ENCODE measurements at places on chromosomes 3 and 15.

DNA sequence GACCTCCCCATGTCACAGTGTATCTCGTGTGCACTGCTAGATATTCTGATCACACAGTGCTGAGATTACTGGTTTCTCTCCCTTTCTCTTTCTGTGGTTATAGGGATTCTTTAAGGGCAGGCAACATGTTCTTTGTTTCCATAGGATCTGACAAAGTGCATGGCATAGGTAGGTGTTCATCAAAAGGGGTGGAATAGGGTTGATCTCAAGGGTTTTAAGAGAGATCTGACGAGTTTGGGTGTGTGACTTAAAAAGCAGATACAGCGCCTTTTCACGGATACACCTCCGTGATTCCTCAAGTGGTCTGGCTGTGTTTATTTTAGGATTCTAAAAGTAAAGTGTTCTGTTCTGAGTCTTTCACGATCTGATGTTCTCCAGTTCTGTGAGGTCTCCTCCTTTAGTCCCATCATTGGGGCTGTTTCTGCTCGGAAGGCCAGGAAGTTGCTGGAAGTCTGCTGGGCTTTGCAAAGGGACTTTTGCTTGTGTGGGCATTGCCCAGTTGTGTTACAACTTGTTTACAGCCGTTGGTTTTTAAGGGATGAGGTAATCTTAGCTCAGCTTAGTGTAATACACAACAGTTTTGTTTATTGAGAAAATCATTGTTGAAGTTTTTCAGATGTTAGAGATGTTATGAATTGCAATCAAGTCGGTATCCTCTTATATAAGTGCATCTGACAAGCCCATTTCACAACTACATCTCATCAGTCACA, 34.8 kb downstream of the IGF1R start:
- no peak for DNase-seq

DNA sequence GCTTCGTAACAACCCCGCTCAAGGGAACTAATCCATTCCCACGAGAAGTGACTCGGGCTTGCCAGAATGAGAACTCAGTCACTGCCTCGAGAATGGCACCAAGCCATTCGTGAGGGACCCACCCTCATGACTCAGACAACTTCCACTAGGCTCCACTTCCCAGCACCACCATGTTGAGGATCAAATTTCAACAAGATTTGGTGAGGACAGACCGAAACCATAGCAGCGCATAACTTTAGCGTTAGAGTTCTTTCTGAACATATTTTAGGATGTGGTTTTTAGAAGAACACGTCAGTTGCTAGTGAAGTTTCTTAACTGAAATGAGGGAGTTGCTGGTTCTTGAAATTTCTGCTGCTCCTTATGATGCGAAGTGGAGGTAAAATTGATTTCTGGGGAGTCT, 13.5 kb downstream of the PTPRG start:
- no peak for DNase-seq

GRCh38 chr15:75335705-75336355, at the start of gene COMMD4:
Gene COMMD4 (plus strand): TSS chr15:75336063. CDS start chr15:75336090, 27 bp downstream.
- DNase-seq: peak; percentile 74

GRCh38 chr3:69400683-69401082, 14.8 kb upstream of the FRMD4B start:
- DNase-seq: no peak

DNA sequence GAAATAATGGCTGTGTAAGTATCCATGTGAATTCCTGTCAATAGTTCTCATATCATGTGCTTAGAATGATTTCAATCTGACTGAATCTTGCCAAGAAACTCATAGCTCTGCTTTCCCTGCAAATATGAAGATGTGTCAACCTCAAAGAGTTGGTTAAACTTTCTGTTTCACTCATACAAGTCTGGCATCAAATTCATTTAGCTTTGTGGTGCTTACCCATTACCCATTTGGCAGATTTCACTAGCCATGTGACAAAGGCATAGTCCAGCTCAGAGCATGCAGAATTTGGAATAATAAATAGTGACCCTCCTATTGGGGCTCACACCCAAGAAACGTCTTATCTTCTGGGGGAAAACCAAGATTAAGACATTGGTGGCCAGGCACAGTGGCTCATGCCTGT, 256.6 kb upstream of the TPRG1 start:
- no peak for DNase-seq

- DNase-seq: no peak
Observed at GRCh38 chr3:73500321-73500720, 124.4 kb downstream of the PDZRN3 start.

DNA sequence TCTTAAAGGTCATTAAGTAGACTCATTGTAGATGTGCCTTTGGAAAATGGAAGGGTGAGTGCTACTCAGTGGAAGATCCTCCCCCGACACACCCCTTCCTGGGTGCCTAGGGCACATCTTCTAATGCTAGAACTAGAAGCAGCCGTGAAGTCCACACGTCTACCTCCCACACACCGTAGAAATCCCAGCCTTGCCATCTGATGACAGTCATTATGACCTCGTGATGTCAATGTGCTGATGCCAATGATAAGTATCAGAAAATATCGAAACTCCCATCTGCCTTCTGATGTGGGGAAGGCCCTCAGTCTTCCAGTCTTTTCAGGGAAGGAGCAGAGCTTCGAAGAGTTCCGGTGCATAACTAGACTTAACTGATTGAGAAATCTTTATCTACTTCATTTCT, 282.1 kb upstream of the ROPN1 start:
- DNase-seq: no peak

DNA sequence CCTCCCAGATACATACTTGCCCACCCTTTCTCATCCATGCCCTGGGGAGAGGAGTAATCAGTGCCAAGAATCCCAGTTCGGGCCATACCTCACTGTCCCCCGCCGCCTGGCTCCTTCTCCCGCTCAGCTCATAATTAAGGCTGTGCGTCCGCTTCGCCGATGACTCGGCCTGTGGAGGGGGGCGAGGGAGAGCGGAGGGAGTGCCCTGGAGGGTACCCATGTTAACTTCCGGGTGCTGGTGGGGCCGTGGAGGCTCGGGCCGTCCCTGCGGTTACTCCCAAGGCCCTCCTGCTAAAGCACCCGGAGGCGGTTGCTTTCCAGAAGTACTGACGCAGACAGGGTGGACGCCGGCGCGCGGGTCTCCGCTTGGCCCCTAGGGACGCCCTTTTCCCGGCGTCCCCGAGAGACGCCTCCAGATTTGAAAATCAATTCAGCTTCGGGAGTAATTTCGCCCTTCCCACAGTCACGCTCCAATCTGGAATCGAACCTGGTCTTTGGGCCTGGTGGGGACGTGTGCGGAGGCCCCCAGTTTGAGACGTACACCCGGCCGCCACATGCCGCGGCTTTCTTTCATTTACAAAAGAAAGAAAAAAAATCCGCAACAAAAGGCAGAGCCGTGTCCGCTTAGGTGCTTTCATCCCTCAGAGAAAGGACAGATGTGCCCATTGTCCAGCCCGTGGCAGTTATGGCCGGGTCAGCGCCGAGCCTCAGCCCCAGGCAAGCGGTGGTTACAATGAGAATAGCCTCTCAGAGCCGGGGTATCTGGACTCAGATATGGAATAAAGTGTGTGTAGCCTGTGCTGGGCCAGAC, 1.0 kb upstream of the ONECUT1 start:
- no peak for DNase-seq

GRCh38 chr3:184639351-184639750, 72.5 kb downstream of the MAGEF1 start:
- no peak for DNase-seq

DNA sequence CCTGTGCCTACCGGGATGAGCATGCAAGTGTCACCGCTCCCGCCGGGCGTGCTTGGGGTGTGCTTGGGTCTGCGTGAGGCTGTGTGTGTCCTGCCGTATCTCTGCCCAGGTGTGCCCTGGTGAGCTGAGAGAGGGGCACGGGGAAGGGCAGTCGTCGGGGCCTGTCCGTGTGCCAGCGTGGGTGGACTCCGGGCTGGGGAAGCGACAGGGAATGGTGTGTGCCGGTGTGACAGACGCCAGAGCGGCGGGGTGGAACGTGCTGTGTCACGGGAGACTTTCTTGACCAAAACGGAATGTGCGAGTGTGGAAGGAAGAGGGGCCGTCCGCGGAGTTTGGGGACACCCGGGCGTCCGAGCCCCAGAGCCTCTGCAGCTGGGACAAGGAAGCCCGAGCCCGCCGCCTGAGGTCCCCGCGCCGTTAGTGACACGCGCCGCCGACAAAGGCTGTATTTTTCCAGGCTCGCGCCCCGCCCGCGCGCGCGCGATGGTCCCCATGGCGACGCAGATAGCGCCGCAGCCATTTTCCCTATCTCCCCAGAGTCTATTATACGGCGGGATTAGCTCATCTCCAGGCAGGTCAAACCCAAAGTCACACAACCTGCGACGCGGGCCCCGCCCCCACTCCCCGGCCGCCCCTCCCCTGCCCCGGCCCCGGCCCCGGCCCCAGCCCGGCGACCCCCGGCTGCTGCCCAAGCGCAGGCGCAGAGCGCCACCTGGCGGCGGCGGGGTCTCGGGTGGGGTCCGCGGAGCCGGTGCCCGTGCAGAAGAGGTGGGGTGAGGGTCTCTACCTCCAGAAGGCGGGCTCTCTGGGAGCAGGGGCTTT, 4.5 kb upstream of the GATA2 start:
- DNase-seq: peak; percentile 55

GRCh38 chr15:49293941-49294340, 123.9 kb downstream of the GALK2 start:
- no peak for DNase-seq

DNA sequence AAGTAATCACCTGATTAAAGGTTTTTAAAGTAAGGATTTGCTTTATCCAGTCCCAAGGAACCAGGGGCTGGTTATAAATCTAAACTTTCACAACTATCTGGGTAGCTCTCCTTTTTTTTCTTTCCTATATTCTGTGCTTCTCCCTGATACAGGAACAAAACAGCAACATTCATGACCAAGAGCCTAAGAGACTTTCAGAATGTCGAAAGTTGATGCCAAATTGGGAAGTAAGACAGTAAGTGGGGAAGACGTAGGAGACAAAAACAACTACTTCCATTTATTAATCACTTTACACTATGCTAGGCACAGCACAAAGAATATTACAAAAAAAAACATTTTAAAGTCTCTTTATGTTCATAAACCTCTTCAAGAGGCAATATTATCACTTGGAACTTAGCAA, 211.6 kb downstream of the MAGI1 start:
- DNase-seq: no peak

GRCh38 chr3:10518506-10519150, 13.2 kb upstream of the ATP2B2 start:
- DNase-seq: no peak

GRCh38 chr3:39088889-39089288, 18.5 kb downstream of the GORASP1 start:
- no peak for DNase-seq

DNA sequence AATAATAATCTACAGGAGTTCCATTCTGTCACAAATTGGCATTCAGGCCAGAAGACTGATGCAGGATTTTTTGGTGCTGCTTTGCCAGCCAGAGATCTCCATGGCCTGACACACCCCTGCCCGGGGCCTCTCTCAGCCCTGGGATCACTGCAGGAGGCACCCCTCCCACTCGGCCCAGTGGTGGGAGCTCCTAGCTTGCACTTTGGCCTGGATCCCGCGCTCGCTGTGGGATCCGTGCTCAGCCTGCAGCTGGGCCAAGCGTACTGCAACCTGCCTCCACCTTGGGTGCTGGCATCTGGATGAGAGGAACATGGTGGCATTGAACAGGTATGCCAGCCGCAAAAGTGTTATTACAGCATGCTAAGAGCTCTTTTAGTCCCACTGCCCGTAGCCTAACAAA, 656.7 kb upstream of the CCDC54 start:
- no peak for DNase-seq

DNA sequence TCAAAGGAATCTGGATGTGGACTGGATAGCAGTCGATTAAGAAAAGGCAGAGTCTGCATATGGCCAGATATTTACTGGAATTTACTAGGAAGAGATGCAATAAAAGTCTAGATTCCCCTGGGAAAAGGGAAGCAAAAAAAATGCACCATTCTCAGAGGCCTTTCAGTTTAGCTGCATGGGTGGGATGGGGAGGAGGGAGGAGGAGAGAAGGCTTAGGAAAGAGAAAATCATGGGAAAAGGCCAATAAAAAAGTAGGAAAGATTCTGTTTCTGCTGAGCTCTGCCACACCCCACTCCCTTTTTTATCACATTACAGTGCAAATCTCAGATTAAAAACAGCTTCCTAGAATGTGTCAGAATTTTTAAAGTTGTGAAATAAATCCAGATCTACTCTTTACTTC, 103.6 kb downstream of the ADAMTS9 start:
- DNase-seq: no peak

DNA sequence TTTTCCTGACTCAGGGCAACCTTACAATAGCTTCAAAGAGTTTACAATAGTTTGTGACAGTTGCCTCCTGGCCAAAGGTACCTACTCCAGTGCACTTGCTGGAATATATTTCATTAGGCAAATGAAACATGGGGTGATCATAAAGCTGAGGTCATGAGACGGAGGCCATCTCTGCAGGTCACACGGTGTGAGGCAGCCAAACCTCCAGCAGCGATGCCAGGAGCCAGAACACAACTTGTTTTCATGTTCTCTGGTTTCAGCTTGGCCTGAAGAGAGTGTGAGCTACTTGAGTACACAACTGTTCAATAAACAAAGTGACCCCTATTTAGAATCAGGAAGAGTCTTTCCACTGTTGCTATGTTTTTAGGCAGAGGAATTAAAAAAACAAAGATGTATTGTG, 42.7 kb upstream of the PYGO1 start:
- DNase-seq: no peak

- DNase-seq: no peak
Observed at GRCh38 chr3:115659253-115660220, 36.2 kb downstream of the GAP43 start.

DNA sequence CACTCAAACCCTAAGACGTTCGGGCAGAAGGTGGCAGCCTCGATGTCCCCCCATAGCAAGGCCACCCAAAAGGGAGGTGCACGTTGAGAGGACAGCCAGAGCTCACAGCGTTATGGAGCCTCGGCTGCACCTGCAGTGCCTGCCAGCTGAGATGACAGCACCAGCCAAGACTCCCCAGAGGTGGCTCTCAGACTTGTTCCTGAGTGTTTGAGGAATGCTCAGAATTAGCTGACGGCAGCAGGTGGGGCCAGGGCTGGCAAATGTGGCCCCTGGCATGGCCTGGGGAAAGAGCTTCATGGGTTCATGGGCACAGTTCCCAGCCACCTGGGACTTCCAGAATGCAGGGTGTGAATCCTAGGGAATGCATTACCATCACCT, 177.8 kb downstream of the KLF13 start:
- no peak for DNase-seq

DNA sequence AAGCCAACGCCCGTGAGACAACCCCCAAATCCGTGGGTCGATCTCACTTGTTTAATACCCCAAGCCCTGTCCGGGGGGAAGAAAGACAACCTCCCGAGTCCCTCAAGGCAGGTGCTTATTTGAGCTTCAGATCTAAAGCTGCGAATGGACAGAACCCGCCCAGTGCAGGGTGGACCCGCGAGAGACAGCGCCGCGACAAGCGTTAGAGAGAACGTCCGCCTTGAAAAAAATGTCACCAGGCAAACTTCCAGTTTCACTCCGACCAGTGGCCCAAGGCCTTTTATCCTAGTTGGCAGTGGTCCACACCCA, 740 bp upstream of the OXSR1 start:
- DNase-seq: no peak

DNA sequence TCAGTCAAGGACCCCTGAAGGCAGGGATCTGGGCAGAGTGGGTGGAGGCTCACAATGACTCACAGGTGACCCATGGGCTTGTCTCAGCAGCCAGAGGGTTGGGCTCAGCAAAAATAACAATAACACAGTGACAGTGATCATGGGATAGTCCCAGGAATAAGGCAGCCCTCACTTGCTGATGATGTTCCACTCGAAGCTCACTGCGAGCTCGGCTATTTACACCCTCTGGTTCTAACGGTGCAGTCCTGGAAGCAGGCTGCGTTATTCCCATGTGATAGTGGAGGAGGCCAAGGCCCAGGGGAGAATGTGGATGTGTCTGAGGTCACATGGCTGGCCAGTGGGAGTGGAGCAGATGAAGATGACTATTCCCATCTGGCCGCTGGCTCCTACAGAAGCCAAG, 16.2 kb downstream of the CCDC33 start:
- DNase-seq: no peak

GRCh38 chr3:170476291-170476690, 57.6 kb downstream of the CLDN11 start:
- no peak for DNase-seq
